NCI-H1694 (cell line): ENCODE measurements at places on chromosomes 12 and 14.
A peak's percentile ranks its signal among the peaks of the same experiment; 100 is the strongest.

- DNase-seq: no peak
Observed at GRCh38 chr12:48183091-48183875, at the start of gene CCDC184. Gene CCDC184 (plus strand): TSS chr12:48183644. CDS start chr12:48184123, 479 bp downstream.

- DNase-seq: no peak
Observed at GRCh38 chr14:66143387-66144112, 342.6 kb upstream of the CCDC196 start.

GRCh38 chr12:53564941-53565340 is 57.7 kb upstream of the NPFF start:
- DNase-seq: no peak

- peak; percentile 73 for DNase-seq
Observed at GRCh38 chr12:1634590-1635191, 5.7 kb downstream of the WNT5B start.

DNA sequence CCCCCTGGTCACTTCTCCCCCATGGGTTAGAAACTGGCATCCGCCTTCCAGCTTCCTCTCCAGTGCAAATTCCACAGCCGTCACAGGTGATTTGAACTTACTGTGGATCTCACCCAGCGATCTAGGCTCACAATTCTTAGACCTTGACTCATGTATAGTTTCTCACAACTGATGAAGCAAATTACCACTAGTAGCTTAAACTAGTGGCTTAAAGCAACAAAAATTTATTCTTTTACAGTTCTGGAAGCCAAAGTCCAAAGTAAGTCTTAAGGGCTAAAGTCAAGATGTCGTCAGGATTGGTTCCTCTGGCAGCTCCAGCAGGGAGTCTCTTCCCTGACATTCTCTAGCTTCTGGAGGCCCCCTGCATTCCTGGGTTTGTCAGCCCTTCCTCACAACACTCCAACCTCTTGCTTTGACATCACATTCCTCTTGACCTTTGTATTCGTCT is 117.4 kb downstream of the KTN1 start:
- DNase-seq: no peak

DNA sequence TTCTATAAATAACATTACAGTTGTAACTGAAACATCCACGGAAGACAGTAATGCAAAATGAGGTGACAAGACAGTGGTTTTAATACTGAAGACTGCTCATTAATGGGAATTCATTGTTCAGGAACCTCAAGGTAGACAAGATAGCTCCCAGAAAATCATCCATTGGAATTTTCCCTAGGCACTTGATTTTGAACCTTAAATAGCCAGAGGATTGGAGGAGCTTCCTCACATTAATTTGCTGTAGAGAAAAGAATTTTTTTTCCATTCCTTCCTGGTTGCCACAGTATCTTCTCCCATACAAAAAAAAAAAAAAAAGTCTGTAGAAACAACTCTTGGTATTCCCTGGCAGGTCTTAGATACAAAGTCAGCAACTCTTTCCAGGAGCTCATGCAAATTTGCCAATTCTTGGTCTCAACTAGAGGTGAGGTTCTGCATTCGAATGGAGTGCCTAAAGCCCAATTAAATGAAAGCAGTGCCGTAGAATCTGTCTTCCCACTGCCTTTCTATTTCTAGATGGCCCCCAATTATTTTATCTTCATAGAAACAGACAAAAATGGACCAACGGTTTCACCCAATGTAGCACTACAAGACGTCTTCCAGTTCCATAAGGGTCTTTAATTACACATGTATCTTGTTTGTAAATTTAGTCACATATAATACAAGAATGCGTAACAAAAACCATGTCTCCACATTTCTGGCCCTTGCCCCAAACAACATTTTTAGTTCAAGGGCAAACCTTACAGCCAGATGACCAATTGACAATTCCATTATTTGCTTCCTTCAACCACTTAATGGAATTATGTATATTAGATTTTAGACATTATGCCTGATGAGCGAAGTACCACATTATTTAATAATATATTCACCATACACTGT is 13.5 kb downstream of the SLC38A2 start:
- DNase-seq: no peak
